Osteocyte (in vitro differentiated cells): ENCODE measurements at places on chromosomes 11 and 22. TPM values are rescaled to one million over a fixed set of nuclear protein-coding genes. Genes with fewer than 3 reads are reported as not detected.

The DLG2 gene
- 1.2 and 2.1 TPM in 2 replicates for total RNA-seq

The KRTAP5-1 gene
- total RNA-seq = not detected in 2 replicates

The SOX10 gene
- not detected in 2 replicates for total RNA-seq

The MPZL2 gene
- not detected in 2 replicates for total RNA-seq

The CFAP300 gene
- 3.1 and 4.9 TPM in 2 replicates for total RNA-seq

The HEPACAM gene
- not detected in 2 replicates for total RNA-seq

The EFCAB6 gene
- 1.4 and 1.5 TPM in 2 replicates for total RNA-seq

The APOA4 gene
- total RNA-seq = not detected in 2 replicates

The GUCY1A2 gene
- 0.68 and 0.78 TPM in 2 replicates for total RNA-seq

- H3K4me3 ChIP-seq = no peak overlapping the region
- DNase-seq = peak; percentile 85
- H3K4me1 ChIP-seq = peaks cover 20% of the 10 kb centered on the region
- no peak overlapping the region for H3K27ac ChIP-seq
- peaks cover 13% of the 10 kb centered on the region for H3K27me3 ChIP-seq
Measured at GRCh38 chr22:38927033-38927781, 30.2 kb upstream of the APOBEC3A start.

GRCh38 chr11:123286761-123287160 lies 91.7 kb upstream of the CLMP start:
- H3K27ac ChIP-seq = no peak overlapping the region
- H3K4me1 ChIP-seq = no peaks in the 10 kb centered on the region
- H3K4me3 ChIP-seq = no peak overlapping the region
- no peaks in the 10 kb centered on the region for H3K36me3 ChIP-seq
- peaks cover 53% of the 10 kb centered on the region for H3K27me3 ChIP-seq

DNA sequence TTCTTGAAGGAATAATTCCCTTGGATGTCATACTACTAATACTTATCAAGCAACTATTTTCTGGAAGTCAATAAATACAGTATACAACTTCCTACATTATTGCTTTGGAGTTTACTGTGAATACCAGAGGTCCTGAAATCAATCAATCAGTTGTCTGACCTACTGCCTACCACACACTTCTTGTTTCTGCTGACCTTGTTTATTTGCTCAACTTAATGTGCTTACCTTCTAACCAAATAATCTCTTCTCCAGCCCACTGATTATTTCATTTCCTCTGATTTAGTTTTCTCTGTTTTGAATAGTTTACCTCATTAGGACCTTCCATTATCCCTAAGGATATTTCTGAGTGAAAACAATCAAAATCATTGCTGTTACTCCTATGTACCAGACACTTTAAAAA lies 523.6 kb upstream of the ARHGAP42 start:
- no peaks in the 10 kb centered on the region for H3K4me1 ChIP-seq
- H3K27me3 ChIP-seq = no peaks in the 10 kb centered on the region

- peaks cover 22% of the 10 kb centered on the region for H3K27me3 ChIP-seq
- no peak for DNase-seq
- no peak overlapping the region for H3K4me3 ChIP-seq
Measured at GRCh38 chr22:43238526-43239006, 51.6 kb upstream of the TTLL12 start.

DNA sequence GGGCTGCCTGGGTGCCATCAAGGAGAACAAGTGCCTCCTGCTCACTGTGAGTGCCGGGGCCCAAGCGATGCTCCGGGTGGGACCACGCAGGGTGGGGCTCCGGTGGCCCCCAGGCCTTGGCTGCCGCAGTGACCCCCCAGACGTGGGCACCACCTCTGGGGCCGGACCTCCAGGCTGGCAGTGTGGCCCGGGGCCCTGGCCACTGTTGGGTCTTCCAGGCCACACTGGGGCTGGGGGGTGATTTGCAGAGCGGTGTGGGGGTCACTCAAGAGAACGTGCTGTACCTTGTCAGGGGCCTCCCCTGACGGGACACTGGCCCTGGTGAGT lies 20.0 kb downstream of the TSPAN4 start:
- peaks cover 20% of the 10 kb centered on the region for H3K4me1 ChIP-seq
- H3K36me3 ChIP-seq = no peaks in the 10 kb centered on the region
- no peak for DNase-seq
- no peaks in the 10 kb centered on the region for H3K27me3 ChIP-seq
- no peak overlapping the region for H3K27ac ChIP-seq

DNA sequence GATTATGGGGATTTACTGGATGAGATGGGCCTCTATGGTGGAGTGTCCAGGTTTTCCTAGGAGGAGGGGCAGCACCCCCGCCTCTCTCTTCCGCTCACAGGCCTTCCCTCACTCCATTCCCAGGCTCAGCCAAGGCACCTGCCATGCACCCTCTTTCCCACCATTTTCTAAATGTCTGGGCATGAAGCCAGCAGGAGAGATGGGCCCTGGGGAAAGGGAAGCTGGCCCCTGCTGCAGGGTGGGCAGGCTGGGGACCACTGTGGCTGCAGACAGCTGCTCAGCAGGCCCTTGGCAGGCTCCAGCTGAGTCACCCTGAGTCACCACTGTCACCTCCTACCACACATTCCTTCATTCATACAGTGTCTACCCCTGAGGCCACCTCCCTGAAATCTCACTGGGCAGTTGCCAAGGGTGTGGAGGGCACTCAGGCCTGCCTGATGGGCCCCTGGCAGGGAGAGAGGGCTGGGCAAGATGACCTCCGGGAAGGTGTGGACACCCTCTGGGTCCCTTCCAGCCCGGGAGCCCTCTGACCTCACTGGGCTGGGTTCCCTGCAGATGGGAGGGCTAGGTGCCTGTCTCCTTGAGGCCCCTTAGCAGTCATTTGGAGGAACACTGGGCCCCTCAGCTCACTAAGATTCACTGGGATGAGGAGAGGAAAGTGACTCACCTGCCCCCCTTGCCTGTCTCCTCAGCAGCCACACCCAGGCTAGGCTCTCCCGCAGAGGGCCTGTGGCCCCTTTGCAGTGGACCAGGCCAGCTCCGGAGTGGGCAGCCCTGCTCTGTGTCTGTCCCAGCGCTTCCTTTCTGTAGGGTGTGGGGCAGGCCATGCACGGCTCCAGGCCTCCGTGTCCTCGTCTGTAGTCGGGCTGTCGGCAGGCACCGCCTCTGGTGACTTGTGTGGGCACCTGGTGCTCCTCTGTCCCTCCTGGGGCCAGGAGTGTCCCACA lies 7.8 kb downstream of the MYEOV start:
- no peaks in the 10 kb centered on the region for H3K36me3 ChIP-seq
- no peaks in the 10 kb centered on the region for H3K27me3 ChIP-seq
- DNase-seq = peak; percentile 86
- peak overlapping the region; percentile 54 for H3K27ac ChIP-seq
- peaks cover 69% of the 10 kb centered on the region for H3K4me1 ChIP-seq
- H3K4me3 ChIP-seq = no peak overlapping the region

DNA sequence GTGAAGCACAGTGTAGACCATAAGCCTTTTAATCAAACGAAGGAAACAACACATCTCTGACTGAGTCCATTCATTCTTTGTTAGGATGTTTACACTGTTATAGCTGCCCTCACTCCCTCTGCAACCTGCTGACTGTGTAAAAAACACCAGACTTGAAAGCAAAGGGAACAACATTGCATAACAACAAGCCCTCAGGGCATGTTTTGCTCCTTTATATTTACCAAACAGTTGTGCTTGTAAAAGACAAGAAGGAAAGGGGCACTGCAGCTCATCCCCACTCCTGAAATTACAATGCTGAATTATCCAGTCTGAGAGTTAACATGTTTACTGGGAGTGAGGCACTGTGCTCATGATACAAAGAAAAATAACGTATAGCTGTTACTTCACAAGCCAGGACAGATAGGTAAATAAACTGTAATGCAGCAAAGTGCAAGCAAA lies 46.4 kb downstream of the RAB30 start:
- H3K4me1 ChIP-seq = peaks cover 57% of the 10 kb centered on the region
- H3K27ac ChIP-seq = no peak overlapping the region
- peaks cover 18% of the 10 kb centered on the region for H3K36me3 ChIP-seq

DNA sequence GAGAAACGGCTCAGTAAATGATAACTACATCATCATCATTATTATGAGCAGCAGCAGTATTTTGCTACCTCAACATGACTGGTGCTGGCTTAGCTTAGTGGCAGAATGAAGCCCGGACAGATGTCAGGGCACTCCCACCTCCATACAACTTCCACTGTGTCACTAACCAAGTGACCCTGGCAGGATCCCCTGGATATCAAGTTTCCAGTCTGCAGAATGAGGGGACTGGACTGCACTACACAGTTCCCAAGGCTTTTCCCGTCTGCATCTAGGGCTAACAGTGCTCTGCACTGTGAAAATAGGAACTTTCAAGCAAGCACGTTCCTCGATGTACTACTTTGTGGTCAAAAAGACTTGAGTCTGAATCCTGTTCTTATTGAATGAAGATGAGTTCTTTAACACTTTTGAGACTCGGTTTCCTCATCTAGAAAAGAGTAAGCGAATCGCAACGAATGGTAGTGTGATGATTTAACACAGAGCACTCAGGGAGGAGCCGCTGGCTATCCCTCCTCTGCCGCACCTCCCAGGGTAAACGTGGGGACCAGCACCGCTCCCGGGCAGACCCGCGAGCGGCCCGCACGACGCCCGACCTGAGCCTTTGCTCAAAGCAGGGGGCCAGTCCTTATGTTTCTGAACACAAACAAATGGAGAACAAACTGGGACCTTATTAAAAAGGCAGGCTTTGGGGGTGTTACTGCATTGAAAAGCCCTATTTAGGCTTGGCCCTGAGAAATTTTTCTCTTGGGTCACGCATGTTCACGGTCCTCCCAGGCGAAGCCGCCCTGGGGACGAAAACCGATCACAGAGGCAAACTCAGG lies 910 bp downstream of the CLTCL1 start:
- peak overlapping the region; percentile 80 for H3K4me3 ChIP-seq
- H3K4me1 ChIP-seq = peaks cover 47% of the 10 kb centered on the region

- DNase-seq = no peak
- peaks cover 19% of the 10 kb centered on the region for H3K4me1 ChIP-seq
- H3K27me3 ChIP-seq = no peaks in the 10 kb centered on the region
- no peak overlapping the region for H3K4me3 ChIP-seq
- H3K27ac ChIP-seq = peak overlapping the region; percentile 58
Measured at GRCh38 chr11:27571154-27571810, 64.7 kb upstream of the LIN7C start.

DNA sequence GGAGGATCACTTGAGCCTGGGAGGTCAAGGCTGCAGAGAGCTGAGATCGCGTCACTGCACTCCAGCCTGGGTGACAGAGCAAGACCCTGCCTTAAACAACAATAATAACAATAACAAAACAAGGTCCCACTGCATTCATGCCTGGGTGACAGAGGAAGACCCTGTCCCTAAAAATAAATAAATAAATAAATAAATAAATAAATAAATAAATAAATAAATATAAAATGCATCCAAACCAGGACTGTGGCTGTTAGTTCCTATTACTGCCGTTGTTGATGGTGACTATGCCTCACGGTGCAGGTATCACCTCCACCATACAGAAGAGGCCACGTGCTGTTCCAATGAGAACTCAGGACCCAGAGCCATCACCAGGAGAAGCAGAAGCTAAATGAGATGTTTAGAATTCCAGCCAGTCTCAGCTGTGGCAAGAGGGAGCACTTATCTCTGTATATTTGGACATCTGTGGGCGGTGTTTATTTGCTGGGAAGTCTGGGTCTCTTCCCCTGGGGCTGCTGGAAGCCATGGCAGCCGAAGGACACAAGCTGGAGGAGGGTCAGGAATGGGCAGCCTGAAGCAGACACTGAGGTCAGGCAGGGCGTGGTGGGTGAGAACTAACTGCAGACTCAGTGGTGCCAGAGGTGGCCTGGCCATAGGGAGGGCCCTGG lies 21.6 kb downstream of the C11orf86 start:
- no peak for DNase-seq
- H3K4me3 ChIP-seq = no peak overlapping the region
- peaks cover 3% of the 10 kb centered on the region for H3K27me3 ChIP-seq
- H3K36me3 ChIP-seq = no peaks in the 10 kb centered on the region
- peak overlapping the region; percentile 66 for H3K27ac ChIP-seq
